ENCODE measurements at places on chromosomes 16 and 17. TPM values are rescaled to one million over a fixed set of nuclear protein-coding genes. Genes with fewer than 3 reads are reported as not detected.

The NACA2 gene
- not detected for total RNA-seq

The KRT31 gene
- not detected for total RNA-seq

The LRRC46 gene
- 0.20 TPM for total RNA-seq

The CCDC200 gene
- not detected for total RNA-seq

The DCTPP1 gene
- total RNA-seq, result 20.1 TPM

The GPRC5C gene
- total RNA-seq, result not detected

The MYH1 gene
- not detected for total RNA-seq

The APOBR gene
- 6.8 TPM for total RNA-seq

The JPH3 gene
- not detected for total RNA-seq

The CBX4 gene
- 137 TPM for total RNA-seq

The CDH1 gene
- 4.6 TPM for total RNA-seq

The CPD gene
- 40.2 TPM for total RNA-seq

All from CD4-positive, CD25-positive, alpha-beta regulatory T cell (primary cell).